ENCODE measurements at places on chromosomes 6 and 20. TPM values are rescaled to one million over a fixed set of nuclear protein-coding genes. Genes with fewer than 3 reads are reported as not detected.
A peak's percentile ranks its signal among the peaks of the same experiment; 100 is the strongest.

Gene SRSF12
- total RNA-seq: not detected

DNA sequence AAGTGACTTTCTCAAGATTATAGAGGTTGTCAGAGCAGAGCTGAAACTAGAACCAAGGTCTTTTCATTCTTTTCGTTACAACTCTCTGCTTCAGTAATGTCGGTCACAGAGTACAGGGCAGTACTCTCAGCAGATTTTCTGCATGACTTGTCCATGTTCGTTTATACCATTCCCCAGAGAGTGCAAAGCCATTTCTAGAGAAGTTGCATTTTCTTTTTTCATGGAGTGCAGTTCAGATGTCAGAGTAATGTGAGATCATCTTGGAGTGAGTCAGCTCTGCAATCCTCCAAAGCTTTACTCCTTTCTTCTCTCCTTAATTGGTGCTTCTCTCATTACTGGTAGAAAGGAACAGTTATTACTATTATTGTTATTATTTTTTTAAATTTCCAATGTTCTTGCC, 115.6 kb upstream of the B3GAT2 start:
- DNase-seq: no peak

DNA sequence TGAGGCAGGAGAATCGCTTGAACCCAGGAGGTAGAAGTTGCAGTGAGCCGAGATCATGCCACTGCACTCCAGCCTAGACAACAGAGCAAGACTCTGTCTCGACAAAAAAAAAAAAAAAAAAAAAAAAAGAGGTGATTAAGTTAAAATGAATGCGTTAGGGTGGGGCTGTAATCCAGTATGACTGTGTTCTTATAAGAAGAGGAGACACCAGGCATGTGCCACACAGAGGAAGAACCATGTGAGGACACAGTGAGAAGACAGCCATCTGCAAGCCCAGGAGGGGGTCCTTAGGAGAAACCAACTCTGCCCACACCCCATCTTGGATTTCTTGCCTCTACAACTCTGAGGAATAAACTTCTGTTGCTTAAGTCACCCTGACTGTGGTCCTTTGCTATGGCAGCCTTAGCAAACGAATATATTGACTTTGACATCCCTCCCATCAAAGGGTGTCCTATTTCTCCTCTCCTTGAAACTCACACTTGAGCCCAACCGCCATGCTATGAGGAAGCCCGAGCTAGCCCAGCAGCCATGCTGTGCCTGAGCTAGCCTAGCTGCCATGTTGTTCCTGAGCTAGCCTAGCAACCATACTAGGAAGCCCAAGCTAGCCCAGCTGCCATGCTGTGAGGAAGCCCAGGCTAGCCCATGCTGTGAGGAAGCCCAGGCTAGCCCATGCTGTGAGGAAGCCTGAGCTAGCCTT, 15.8 kb upstream of the PPP1R16B start:
- DNase-seq: no peak

- no peak for DNase-seq
These were observed 61.6 kb downstream of the SLC24A3 start for GRCh38 chr20:19274001-19274400.

GRCh38 chr6:123965894-123966293, 162.2 kb downstream of the NKAIN2 start:
- DNase-seq: peak; percentile 35

DNA sequence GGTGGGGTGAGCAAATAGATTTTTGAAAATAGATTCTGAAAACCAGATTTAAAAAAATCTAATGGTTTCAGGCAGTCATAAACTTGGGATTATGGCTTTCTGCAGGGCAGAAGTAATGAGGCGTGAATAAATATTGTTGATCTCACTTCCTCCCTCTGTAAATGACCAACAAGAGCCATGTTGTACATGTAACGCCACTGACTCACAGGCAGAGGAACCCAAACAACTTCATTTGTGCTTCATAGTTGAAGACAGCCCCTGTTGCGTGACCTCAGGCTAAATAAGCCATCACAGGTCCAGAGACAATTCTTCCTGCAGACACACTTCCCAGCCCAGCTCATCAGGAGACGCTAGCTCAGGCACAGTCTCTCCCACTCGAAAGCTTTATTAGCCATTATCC, 59.1 kb upstream of the F13A1 start:
- DNase-seq: peak; percentile 7
